ENCODE measurements at places on chromosomes 7 and 10.

DNA sequence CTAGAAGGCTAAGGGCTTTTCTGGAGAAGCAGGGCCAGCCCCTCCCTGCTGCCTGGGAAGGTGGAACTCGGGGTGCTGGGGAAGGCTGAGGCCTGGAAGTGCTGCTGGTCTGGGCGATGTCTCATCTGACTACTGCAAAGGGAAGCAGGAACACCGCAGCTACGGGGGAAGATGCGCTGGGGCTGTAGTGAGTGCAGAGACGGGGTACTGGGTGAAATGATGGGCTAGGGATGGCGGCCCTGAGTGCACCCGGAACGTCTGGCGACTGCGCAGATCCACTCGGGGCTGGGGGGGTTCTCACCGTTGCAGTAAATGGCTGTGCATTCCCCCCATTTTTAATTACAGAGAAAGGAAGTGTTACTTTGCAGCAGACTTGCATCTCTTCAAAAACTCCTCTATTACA lies 195.4 kb upstream of the ADARB2 start:
- no peak for DNase-seq

- no peak for DNase-seq
These were observed 61.1 kb downstream of the CXCL12 start for GRCh38 chr10:44323838-44324237.

DNA sequence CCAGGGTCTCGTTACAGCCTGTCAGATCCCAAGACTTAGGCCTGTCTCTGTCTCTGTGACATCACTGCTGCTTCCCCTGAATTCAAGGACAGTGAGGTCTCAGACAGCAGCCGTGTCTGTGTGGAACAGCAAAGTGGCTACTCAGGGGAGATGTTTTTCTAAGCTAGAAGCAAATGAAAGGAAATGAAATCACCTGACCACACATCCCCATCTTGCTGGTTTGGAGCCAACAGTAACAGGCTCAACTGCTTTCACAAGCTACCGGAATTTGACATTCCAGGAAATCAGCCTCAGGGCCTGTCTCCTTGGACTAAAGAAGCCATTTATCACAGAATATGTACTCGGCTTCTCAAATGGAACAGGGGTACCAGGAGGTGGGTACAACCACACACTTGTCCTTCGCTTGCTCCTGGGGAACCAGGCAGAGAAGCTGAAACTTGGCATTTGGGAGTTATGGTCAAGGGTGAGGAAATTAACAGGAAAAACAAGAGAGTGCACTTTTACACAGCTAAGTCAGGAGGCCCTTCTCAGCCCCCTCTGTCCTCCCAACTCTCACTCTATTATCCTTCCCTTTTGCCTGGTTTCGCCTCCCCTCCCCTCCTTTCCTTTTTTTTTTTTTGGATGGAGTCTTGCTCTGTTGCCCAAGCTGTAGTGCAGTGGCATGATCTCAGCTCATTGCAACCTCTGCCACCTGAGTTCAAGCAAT lies 73.2 kb downstream of the SPDYE5 start:
- DNase-seq = peak; percentile 94

GRCh38 chr7:99898836-99899235 lies 20.5 kb downstream of the TRIM4 start:
- no peak for DNase-seq

DNA sequence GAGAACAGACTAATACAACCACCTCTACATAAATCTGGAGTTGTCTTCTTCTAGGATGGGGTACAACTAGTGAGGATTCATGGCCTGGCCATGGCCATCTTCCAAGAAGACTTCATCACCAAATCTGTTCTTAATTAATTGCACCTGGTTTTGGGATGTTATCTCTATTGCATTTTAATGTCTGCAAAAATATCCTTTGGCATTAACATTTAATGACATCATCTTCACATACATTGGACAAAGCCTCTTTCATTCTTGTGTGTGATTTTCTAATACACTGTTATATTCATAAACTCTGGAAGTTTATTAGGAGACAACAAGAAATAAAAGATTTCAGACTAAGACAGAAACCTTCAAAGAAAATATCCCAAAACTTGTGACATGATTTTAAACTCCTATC lies 124.2 kb upstream of the ABCB5 start:
- DNase-seq = no peak

DNA sequence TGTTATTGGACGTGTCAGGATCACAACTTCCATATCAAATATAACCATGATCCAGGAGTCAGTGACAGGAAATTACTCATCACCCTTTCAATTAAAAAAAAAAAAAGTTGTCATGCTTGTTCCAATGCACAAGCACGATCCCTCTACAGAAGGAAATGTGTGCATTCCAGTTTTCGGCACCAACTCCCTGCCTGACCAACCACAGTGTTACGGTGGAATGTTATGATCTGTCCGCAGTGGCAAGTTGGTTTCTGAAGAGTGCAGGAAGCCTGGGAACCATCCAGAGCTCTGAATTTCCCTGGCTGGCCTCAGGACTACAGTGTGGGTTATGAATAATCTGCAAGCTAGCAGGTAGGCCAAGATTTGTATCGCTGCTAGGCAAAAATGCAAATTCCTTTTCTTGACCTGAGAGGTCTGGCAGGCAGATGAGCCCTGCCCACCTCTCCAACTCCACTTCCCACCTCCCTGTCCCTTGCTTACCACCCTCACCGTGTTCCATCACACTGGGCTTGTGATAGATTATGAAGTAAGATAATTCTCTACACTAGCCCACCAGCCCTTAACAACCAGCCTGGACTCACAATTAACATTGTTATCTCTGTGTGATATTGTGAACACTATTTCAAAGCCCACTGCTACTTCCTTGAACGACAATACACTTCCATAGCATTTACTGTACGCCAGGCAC lies 20.4 kb downstream of the FRMPD2 start:
- DNase-seq = peak; percentile 69

- DNase-seq = no peak
These were observed 1008.6 kb downstream of the NRG3 start for GRCh38 chr10:82883603-82884002.

DNA sequence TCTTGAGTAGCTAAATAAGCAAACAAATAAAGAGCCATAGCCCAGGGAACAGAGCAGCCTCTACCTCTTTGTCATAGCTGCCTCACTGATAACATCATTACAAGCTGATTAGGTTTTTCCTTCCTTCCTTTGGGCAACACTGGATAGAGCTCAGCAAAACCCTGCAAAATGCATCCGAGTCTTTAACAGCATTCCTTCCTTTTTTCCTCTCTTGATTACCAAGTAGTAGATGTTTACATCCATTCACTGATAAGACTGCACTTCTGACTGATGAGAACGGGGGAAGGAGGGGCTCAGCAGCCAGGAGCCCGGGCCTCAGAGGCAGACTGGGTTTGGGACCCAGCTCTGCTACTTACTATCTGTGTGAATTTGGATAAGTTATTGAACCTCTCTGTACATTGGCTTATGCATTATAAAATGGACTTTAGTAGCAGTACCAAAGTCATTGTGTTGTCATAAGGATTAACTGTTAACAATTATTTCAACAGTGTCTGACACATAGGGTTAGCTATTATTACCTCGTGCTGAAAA lies 214.2 kb downstream of the ANK3 start:
- no peak for DNase-seq

GRCh38 chr10:112689327-112690072 lies 242.5 kb downstream of the VTI1A start:
- no peak for DNase-seq

GRCh38 chr10:130045091-130045652 lies 65.5 kb downstream of the C10orf143 start:
- no peak for DNase-seq

- no peak for DNase-seq
These were observed 33.6 kb upstream of the NPFFR1 start for GRCh38 chr10:70317272-70317942.

DNA sequence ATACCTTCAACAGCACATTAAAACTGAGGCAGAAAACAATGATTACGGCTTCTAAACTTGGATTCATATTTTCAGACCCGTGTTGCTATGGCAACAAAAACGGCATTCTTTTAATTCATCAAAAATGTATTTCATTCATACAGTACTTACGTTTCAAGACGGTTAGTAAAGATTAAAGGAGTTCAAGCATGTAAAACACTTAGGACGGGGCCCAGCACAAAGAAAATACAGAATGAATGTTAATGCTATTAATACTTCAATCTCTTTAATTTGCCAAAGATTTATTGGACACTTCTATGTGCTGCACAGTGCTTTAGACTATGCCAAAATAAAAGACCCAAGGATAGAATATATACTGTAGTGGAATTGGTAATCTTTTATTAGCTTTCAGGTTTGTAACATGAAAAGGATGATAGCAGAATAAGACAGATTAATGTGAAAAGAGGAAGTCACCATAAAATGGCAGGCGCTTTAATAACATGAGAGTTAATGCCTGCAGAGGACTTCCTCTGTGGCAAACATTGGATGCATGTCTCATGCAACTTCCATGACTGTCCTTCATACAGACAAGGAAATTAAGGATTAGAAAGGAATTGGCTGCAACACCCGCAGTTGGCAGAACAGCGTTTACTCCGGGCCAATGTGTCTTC lies 201.6 kb upstream of the KLF6 start:
- DNase-seq = no peak

- DNase-seq = no peak
These were observed 32.8 kb upstream of the RHEB start for GRCh38 chr7:151552352-151553028.

DNA sequence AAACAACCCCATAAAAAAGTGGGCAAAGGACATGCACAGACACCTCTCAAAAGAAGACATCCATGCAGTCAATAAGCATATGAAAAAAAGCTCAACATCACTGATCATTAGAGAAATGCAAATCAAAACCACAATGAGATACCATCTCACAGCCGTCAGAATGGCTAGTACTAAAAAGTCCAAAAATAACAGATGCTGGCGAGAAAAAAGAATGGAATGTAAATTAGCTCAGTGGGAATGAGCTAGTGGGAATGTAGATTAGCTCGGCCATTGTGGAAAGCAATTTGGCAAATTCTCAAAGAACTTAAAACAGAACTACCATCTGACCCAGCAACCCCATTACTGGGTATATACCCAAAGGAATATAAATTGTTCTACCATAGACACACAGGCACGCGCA lies 287.0 kb downstream of the WDR37 start:
- no peak for DNase-seq

- peak; percentile 36 for DNase-seq
These were observed 866 bp downstream of the CNOT4 start for GRCh38 chr7:135508883-135509588.

GRCh38 chr10:111967547-111967946 lies 216.0 kb downstream of the GPAM start:
- no peak for DNase-seq

DNA sequence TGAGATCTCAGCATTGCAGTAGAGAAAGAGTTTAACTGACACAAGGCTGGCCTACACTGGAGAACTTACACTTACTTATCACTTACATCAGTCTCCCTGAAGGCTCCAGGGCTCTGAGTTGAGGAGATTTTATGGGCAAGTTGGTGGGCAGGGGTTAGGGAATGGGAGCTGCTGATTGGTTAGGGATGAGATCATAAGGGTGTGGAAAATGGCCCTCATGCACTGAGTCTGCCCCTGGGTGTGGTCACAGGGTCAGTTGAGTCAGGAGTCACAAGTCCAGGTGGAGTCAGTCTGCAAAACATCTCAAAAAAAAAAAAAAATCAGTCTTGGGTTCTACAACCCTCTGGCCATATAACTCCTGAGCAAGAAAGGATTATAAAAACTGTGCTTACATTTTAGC lies 60.5 kb downstream of the PPP1R17 start:
- no peak for DNase-seq

- DNase-seq = no peak
These were observed 64.9 kb downstream of the PAX2 start for GRCh38 chr10:100810091-100810834.

DNA sequence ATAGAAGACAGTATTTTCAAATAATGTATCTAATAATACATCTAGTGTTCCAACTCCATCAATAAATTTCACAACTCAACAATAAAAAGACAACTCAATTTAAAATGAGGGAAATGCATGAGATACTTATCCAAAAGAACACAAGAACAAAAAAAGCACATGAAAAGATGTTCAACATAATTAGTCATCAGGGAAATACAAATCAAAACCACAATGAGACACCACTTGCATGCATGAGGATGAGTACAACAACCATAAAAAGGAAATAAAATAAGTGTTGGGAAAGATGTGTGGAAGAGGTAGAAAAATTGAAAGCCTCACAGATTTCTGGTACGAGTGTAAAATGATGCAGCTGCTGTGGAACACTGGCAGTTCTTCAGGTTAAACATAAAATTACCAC lies 111.6 kb upstream of the PTPRZ1 start:
- DNase-seq = peak; percentile 26

GRCh38 chr10:53886325-53887300 lies 914.4 kb downstream of the PCDH15 start:
- DNase-seq = no peak

GRCh38 chr10:126459878-126460481 lies 71.7 kb upstream of the ADAM12 start:
- peak; percentile 96 for DNase-seq

GRCh38 chr10:79255007-79255507 lies 92.2 kb upstream of the PPIF start:
- DNase-seq = no peak

DNA sequence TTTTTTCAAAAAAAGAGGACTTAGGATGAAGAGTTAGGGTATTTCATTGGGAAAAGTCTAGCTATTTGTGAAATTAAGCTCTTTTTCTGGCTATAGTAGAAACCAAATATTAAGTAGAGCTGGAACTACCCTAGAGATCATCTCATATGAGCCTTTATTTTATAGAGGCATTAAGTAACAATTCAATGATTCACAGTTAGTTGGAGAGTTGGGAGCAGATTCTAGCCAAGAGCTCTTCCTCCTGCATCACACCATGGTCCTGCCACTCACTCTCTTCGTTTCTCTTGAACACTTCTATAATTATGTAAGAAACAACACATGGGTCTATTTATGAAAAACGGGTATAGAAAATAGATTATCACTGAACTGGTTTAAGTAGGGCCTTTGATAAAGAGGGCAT lies 76.1 kb upstream of the ANK3 start:
- DNase-seq = no peak

GRCh38 chr7:158682456-158682855 lies 22.1 kb downstream of the NCAPG2 start:
- DNase-seq = no peak

- DNase-seq = no peak
These were observed 7.6 kb upstream of the GRID2IP start for GRCh38 chr7:6558837-6559236.

GRCh38 chr10:91247360-91248111 lies 27.1 kb downstream of the PCGF5 start:
- peak; percentile 56 for DNase-seq

- peak; percentile 51 for DNase-seq
These were observed 37.1 kb downstream of the SKIDA1 start for GRCh38 chr10:21488246-21488956.

GRCh38 chr10:112581921-112582320 lies 134.9 kb downstream of the VTI1A start:
- DNase-seq = no peak

DNA sequence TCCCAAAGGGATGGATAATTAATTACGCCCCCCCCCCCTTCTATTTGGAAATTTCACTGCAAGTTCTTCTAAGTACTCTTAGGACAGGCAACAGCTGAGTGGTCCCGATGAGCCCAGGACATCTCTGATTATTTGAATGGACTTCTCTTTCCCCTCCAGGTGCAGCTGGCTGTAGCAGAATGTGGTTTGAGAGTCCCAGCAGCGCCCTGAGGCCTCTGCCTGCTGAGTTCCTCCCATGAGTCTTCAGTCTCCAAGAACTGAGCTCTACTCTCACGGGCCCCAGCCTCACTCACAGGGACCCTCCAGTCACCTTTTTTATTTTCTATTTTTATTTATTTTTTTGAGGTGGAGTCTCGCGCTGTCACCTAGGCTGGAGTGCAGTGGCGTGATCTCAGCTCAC lies 63.6 kb upstream of the SFMBT2 start:
- DNase-seq = no peak

Measured in astrocyte of the spinal cord (primary cell).